A172 (cell line): ENCODE measurements at places on chromosomes 6 and 20. TPM values are rescaled to one million over a fixed set of nuclear protein-coding genes. Genes with fewer than 3 reads are reported as not detected.

HRH3 gene
- not detected in 2 replicates for total RNA-seq

DNA sequence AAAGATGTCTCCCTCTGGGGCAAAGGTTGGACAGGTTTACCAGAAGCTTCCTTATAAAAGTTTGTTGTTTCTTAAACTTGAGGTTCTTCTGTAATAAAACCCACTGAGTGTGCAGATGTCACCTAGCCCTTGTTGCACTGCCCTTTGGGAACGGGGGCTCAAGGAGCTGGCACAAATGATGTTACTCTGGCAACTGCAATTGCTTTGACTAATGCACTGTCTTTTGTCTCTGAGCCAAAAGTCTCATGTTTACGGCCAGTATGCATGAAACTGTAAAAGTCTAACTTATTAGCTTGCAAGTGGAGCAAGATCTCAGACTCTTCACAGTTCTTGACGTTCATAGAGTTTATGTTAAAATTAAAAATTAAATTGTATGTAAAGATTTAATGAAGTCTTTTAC is 655.7 kb downstream of the EPHA7 start:
- DNase-seq = no peak

GRCh38 chr20:1844325-1845162 is 50.7 kb upstream of the SIRPA start:
- DNase-seq = no peak

- DNase-seq = no peak
These were observed 292.0 kb upstream of the ARID1B start for GRCh38 chr6:156485150-156485549.

C6orf132 gene
- total RNA-seq = 0.02 TPM in 1 of 2 replicates, not detected in the other

DNA sequence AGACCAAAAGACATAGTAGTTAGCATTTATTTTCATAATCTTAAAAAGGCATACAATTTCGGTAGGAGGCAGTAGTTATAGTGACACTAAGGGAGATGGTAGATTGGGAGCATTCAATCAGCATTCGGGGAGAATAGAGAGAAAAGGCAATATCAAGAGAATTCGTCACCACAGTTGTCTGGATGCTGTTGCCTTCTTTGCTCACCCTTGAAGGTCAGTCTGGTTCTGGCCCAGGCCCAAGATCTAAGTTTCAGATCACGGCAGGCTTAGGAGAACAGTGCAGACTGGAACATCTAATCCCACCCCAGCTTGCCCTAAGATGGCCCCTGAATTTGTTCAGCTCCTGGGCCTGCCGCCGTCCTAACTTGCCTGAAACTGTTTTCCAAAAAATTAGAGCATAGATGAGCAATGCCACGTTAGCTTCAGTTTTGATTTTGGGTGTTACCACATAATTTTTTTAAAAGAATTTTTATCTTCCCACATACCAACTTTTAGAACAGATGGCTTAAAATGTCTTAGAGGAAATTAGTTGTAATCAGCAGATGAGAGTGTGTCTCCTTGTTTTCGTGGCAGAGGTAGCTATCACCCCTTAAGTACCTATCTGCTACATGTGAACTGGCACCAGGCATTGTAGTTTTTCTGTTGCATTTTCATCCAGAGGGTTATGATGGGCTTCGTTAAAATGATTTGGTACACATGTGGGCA is 8.3 kb upstream of the CEP85L start:
- DNase-seq = no peak

GTSF1L gene
- total RNA-seq = not detected in 2 replicates

- DNase-seq = no peak
These were observed 96.9 kb downstream of the NOL4L start for GRCh38 chr20:32488066-32488838.

DNA sequence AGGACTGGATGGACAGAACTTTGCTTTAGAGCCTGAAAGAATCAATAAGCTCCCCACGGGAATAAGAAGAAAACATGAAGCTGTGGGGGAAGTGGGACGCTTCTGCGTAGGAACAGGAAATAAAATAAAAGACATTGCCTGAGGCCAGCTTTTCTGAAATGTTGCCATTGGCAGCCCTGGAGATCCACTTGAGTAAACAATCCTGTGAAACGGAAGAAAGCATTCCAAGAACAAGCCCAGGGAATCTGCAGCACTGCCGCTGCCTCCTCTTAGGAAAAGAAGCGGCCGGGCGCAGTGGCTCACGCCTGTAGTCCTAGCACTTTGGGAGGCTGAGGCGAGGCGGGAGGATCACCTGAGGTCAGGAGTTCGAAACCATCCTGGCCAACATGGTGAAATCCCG is 182.3 kb upstream of the RALGAPA2 start:
- DNase-seq = no peak

TRIM10 gene
- not detected in 2 replicates for total RNA-seq

CST5 gene
- total RNA-seq = not detected in 2 replicates

C6orf163 gene
- 0.31 and 0.72 TPM in 2 replicates for total RNA-seq

MYH7B gene
- not detected in 2 replicates for total RNA-seq

DNA sequence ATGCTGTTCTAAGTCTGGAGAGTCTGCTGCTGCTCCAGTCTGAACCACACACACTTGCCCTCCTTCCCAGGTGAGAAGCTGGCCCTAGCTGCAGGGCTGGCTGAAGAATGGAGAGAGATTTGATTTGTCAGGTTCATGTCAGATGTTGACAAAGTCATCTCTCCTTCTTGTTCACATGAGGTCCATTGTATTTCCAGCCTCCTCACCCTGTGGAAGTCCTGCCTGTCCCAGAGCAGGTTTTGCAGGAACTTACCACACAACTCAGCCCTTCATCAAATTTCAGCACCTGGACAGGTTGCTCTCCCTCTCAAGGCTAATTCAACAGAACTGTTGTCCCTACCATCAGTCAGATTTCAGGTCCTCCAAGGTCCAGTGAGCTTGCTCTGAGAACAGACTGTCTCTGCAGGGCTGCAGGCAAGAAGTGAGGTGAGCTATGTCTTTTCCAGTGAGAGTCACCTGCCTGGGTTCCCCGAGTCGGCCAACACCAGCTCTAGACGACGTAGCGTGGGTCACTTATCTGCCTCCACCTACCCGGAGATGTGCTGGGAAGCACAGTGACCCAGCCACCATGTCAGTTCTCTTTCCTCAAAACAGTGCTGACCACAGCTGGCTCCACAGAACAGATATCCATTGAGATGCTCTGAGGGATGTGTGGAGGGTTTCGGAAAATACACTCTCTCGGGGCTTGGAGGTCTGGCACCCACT is 58.0 kb upstream of the CD93 start:
- DNase-seq = no peak

SOX12 gene
- total RNA-seq = 7.4 and 9.4 TPM in 2 replicates

CABLES2 gene
- total RNA-seq = 10.4 and 12.9 TPM in 2 replicates

PCSK2 gene
- not detected in 2 replicates for total RNA-seq

TMEM244 gene
- not detected in 2 replicates for total RNA-seq

VWA7 gene
- total RNA-seq = 0.60 and 3.2 TPM in 2 replicates

GRCh38 chr20:42350521-42350920 is 732.3 kb upstream of the CHD6 start:
- no peak for DNase-seq

GABRR2 gene
- not detected in 2 replicates for total RNA-seq

C20orf144 gene
- 0.05 TPM in 1 of 2 replicates, not detected in the other for total RNA-seq

FGD2 gene
- not detected in 2 replicates for total RNA-seq

DNA sequence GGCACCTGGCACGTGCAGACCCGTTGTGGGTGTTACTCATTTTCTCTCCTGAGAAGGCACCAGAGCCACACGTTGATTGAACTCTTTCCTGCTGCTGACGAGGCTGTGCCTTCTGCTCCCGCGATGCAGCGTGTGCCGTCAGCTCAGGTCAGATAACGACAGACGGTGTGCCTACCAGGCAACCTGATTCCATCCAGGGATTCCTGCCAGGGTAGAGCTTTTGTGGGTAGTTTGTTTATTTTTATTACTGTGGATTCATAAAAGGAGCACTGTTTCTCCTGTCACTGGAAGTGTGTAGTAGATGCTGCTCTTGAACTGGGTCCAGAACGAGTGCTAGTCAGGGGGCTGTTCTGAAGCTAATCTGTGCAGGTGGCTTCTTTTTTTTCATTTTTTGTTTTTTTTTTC is 20.7 kb downstream of the PRPF6 start:
- peak; percentile 92 for DNase-seq

DNA sequence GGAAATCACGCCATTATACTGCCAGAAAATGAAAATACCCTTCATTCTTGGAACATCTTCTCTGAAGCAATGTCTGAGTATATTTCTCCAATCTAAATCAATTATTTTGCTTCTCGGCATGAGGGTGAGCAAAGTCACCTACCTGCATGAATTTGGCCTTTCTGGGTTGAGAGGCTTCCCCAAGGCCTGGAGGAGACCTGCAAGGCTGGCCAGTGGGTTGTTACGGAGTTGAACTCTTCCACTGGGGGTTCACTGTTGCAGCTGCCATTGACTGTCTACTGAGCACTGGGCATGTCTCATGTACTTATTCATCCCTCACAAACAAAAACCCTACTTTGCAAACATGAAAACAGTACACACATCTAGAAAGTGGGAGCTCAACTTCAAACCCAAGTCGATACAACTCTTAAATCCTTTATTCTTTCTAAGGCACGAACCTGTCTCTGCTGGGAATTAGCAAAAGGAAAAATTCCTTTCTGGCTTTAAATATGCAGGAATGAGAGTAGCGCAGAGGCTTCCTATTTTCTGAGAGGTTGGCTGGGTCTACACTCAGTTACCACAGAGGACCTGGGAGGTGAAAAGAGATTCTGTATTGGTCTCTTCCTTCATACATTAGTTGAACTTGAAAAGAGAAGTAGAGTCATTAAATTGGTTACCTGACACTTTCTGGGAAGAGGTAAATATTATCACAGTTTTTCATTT is 87.6 kb upstream of the SGK1 start:
- no peak for DNase-seq

BCL2L1 gene
- 202 and 212 TPM in 2 replicates for total RNA-seq
